ENCODE measurements at places on chromosomes 6 and 20. TPM values are rescaled to one million over a fixed set of nuclear protein-coding genes. Genes with fewer than 3 reads are reported as not detected.

Gene FNDC11
- 1.6 TPM for total RNA-seq

Gene NMBR
- not detected for total RNA-seq

Gene ZNF343
- 13.1 TPM for total RNA-seq

Gene SLC22A7
- total RNA-seq = not detected

Gene COL9A3
- 5.1 TPM for total RNA-seq

Gene RNF144B
- total RNA-seq = 34.0 TPM

Gene KCNB1
- 1.6 TPM for total RNA-seq

Gene SNX5
- 90.7 TPM for total RNA-seq

Gene EPM2A
- total RNA-seq = 23.4 TPM

Gene PRICKLE4
- total RNA-seq = 14.2 TPM

Gene LRRC1
- total RNA-seq = 46.9 TPM

Gene KIAA1586
- 19.8 TPM for total RNA-seq
